ENCODE measurements at places on chromosomes 2 and 18. TPM values are rescaled to one million over a fixed set of nuclear protein-coding genes. Genes with fewer than 3 reads are reported as not detected.

Gene FAM124B
- 4.9 TPM for total RNA-seq

Gene ALPP
- total RNA-seq = not detected

Gene PLGLB1
- total RNA-seq = 5.4 TPM

Gene TCF7L1
- total RNA-seq = 8.0 TPM

Gene ANKRD30BL
- 1.4 TPM for total RNA-seq

Gene IGFBP2
- 80.0 TPM for total RNA-seq

Gene REG3A
- not detected for total RNA-seq

Gene ARMC9
- 8.8 TPM for total RNA-seq

Gene HPCAL1
- total RNA-seq = 7.9 TPM

Gene ELAC1
- total RNA-seq = 3.5 TPM

Gene NCKAP1
- 123 TPM for total RNA-seq

Gene LIMS4
- total RNA-seq = 0.49 TPM
